Activated naive CD8-positive, alpha-beta T cell treated with anti-CD3 and anti-CD28 coated beads, Interleukin-2, amount 10 ng/mL, durations not matched to agents 7 days and 5 days (primary cell): ENCODE measurements at places on chromosomes 2 and 18. TPM values are rescaled to one million over a fixed set of nuclear protein-coding genes. Genes with fewer than 3 reads are reported as not detected.
A peak's percentile ranks its signal among the peaks of the same experiment; 100 is the strongest.

Gene CTAGE1
- not detected for total RNA-seq

Gene BBS5
- total RNA-seq = 2.8 TPM

Gene GALR1
- total RNA-seq = not detected

Gene FAM124B
- total RNA-seq = 0.17 TPM

Gene FSHR
- total RNA-seq = not detected

Gene SPATA3
- not detected for total RNA-seq

Gene RBM44
- 1.2 TPM for total RNA-seq

DNA sequence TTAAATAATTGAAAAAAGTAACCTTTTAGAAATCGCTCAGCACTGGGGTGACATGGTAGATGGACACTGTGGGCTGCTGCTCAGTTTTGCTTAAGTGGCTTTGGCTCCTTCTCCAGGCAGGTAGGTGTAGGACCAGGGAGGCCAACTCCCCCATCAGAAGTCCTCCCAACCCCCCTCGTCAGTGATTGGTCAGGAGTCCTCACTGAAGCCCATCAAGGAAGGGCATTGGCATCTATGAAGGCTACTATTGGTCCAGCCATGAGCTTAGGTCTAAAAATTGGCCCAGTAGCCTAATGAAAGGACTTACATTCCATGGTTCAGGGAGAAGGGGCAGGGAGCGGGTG lies 34.7 kb downstream of the ST3GAL5 start:
- peak overlapping the region; percentile 99 for H3K27ac ChIP-seq
- H3K4me3 ChIP-seq = peak overlapping the region; percentile 85
- peaks cover 57% of the 10 kb centered on the region for H3K4me1 ChIP-seq
- H3K36me3 ChIP-seq = peaks cover 60% of the 10 kb centered on the region
- no peaks in the 10 kb centered on the region for H3K27me3 ChIP-seq
- no peak for DNase-seq

GRCh38 chr2:206764673-206765241 lies 371 bp downstream of the MDH1B start:
- H3K27ac ChIP-seq = peak overlapping the region; percentile 96
- H3K4me3 ChIP-seq = peak overlapping the region; percentile 94
- H3K27me3 ChIP-seq = no peaks in the 10 kb centered on the region
- H3K4me1 ChIP-seq = peaks cover 20% of the 10 kb centered on the region

DNA sequence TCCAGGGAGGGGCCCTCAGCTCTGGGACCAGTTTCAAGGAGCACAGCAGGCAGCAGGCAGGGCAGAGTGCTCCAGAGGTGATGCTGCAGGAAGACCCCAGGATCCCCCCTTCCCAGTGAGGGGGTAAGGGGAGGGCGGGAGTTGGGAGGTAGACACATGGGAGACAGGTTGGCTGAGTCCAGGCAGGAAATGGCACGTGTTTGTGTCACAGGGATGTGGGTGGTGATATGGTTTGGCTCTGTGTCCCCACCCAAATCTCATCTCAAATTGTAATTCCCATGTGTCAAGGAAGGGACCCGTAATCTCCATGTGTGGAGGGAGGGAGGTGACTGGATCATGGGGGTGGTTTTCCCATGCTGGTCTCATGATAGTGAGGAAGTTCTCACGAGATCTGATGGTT lies 25.2 kb upstream of the OTOS start:
- no peaks in the 10 kb centered on the region for H3K4me1 ChIP-seq
- H3K27me3 ChIP-seq = no peaks in the 10 kb centered on the region
- no peak for DNase-seq
- no peaks in the 10 kb centered on the region for H3K36me3 ChIP-seq
- H3K27ac ChIP-seq = no peak overlapping the region

- DNase-seq = no peak
- no peak overlapping the region for H3K27ac ChIP-seq
- no peak overlapping the region for H3K4me3 ChIP-seq
- no peaks in the 10 kb centered on the region for H3K27me3 ChIP-seq
- H3K36me3 ChIP-seq = no peaks in the 10 kb centered on the region
- no peaks in the 10 kb centered on the region for H3K4me1 ChIP-seq
Observed at GRCh38 chr2:211900000-211900399, 638.6 kb downstream of the ERBB4 start.

- no peaks in the 10 kb centered on the region for H3K27me3 ChIP-seq
- no peak overlapping the region for H3K27ac ChIP-seq
- no peak for DNase-seq
- no peaks in the 10 kb centered on the region for H3K4me1 ChIP-seq
Observed at GRCh38 chr2:184923751-184924150, 325.4 kb downstream of the ZNF804A start.

DNA sequence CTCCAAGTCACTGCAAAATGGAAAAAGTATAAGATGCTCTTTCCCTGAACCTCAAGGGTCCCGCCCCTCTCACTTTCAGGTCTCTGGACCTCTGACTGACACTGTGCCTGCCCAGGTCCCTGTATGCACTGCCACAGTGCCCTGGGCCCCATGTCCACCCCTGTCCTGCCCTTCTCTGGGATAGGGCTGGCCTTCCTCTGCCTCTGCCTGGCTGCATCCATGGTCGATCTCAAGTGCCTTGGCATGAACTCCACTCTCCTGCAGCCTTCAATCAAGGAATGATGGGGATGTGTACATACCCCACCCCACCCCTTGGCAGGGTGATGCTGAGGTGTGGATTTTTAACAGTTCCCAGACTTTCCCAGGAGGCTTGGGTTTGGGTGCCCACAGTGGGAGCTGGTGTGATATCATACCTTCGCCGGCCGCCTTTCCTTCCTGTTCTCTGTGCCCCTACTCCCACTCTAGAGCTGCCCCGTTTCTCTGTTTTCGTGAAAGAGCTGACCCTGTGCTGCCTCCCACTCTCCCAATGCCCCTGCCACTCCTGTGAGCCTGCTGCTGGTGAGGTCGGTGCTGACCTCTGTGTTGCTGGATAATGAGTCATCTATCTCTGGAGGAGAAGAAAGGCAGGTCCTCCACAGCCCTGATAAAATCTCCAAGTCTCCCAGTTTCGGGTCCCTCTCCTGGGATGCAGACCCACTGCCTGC lies 18.9 kb downstream of the PTPN18 start:
- H3K27ac ChIP-seq = peak overlapping the region; percentile 66
- no peak overlapping the region for H3K4me3 ChIP-seq
- H3K27me3 ChIP-seq = peaks cover 4% of the 10 kb centered on the region
- peaks cover 31% of the 10 kb centered on the region for H3K36me3 ChIP-seq
- H3K4me1 ChIP-seq = peaks cover 66% of the 10 kb centered on the region

DNA sequence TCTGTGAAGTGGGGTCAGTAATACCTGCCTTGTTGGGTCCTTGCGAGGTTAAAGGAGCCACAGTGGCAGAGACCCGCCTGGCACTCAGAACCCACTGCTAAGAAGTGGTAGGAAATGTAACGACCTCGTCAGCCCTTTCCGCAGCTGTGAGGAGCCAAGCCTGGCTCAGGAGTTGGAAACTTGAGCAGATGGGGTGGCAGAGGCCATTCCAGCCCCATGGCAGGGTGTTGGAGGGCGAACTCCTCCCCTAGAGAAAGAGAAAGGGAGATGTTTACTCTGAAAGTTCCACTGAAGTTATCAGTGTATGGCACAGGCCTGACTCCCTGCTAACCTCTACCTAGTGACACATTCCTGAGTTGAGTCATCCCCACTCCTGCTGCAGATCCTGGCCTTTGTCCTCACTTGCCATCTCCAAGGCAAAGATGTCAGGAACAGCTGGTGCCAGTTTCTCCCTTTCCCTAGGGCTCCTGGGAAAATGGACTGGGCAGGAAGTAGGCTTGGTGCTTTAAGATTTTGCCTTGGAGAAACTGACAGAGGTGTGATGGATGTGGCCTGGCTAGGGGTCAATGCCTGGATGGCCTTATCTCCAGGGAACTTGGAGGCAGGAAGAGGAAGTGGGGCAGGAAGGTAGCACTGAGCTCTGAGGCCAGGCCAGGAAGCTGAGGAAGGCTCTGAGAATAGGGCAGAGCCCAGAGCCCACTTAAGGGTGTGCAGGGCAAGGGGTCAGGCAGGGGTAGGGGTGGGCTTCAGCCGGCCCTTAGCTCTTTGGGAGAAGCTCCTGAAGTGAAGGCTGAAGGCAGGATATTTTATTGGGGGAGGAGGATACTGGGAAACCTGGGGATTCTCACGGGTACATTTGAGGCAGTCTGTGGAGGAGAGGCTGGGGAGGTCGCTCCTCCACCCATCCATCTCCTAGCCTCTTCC lies 888 bp downstream of the VAMP5 start:
- peaks cover 23% of the 10 kb centered on the region for H3K36me3 ChIP-seq
- peak overlapping the region; percentile 92 for H3K27ac ChIP-seq
- H3K4me1 ChIP-seq = peaks cover 55% of the 10 kb centered on the region
- peak; percentile 59 for DNase-seq
- H3K4me3 ChIP-seq = peak overlapping the region; percentile 97

DNA sequence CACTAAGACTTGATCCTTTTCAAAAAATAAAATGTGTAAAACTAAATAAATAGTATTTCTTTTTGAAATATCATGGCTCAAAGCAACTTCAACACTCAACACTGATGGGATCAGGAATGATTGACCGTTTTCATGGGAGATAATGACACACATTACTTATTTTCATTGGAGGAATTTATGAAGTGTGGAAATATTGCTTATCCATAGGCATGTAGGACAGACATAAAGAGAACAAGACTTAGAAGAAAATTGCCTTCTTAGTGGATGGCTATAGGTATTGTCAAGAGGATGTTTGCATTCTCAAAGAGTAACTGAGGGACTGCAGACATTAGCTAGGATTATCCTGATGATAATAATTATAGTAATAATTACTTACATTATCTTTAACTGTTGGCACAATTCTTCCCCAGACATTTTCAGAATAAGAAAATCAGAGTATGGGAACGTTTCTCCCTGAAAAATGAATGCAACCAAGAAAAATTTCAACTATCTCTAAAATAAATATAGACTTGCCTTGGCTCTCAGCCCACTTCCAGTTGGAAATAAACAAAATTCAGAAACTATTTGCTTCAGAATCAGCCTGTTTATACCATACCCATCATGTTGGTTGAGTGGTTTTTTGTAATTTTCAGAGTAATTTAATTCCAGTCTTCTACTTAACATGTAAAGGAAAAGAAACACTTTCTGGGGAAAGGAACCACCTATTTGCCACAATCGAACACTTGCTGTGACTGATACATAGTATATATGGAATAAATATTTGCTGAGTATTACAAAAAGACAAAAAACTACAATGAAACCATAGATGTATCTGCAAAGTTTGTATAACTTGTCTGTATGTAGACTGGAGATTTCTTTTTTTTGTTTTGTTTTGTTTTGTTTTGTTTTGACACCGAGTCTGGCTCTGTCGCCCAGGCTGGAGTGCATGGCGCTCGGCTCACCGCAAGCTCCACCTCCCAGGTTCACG lies 165.7 kb downstream of the TMX3 start:
- H3K4me1 ChIP-seq = no peaks in the 10 kb centered on the region
- H3K4me3 ChIP-seq = no peak overlapping the region
- H3K27me3 ChIP-seq = peaks cover 2% of the 10 kb centered on the region

DNA sequence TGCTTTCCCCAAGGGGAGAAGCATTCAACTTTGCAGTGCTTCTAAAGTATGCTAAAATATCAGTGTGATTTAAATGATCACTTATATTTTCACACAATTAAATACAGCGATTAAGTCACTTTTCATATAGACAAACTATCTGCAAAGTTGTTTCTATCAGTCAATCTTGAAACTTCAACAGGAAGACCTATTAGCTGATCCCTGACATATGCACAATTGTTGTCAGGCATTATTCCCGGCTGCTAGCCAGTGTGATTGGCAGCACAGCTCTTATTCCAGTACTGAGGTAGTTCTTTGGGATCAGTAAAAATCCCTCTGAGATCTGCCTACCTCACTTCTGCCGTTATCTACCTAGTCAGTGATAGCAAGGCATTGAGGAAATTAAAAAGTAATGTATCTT lies 629.5 kb downstream of the NR4A2 start:
- no peak overlapping the region for H3K4me3 ChIP-seq
- DNase-seq = no peak
- H3K4me1 ChIP-seq = no peaks in the 10 kb centered on the region

DNA sequence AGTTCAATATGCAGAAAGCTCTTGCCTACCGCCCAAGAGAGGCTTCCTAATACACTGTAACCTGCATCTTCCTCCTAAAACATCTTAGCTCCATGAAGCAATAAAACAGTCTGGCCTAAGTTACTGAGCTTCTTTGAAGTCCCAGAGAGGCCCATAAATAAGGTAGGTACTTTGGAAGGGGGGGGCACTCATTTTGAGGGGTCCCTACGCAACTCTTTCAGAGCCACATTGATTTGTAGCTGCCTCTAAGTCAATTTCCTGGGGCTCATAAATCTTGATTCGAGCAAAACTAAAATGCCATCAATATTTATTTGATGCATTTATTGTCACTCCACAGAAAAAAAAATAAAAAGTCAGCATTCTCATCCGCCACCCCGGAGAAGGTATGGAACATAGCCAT lies 60.4 kb upstream of the SIX2 start:
- H3K27me3 ChIP-seq = peaks cover 5% of the 10 kb centered on the region
- no peak overlapping the region for H3K4me3 ChIP-seq
- H3K36me3 ChIP-seq = no peaks in the 10 kb centered on the region
- no peaks in the 10 kb centered on the region for H3K4me1 ChIP-seq
- no peak for DNase-seq
- no peak overlapping the region for H3K27ac ChIP-seq

DNA sequence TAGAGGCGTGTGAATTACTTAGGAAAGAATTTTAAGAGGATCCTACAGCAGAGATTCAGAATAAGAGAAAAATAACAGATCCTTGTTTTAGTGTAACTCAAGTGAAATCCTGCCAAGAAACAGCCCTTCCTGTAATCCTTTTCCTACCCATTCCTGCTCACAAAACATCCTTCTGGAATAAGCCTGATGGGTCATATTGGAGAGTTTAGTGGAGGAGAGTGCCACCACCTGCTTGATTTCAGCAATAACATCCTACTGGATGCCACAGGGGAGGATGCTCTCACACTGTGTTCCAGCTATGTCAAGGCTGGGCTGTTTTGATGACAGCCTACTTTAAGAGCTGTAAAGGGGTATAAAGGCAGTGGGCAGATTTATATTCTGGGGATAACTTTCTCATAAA lies 54.8 kb upstream of the CCDC178 start:
- no peaks in the 10 kb centered on the region for H3K27me3 ChIP-seq
- no peak overlapping the region for H3K4me3 ChIP-seq
- no peak overlapping the region for H3K27ac ChIP-seq
- H3K4me1 ChIP-seq = no peaks in the 10 kb centered on the region
- DNase-seq = no peak

DNA sequence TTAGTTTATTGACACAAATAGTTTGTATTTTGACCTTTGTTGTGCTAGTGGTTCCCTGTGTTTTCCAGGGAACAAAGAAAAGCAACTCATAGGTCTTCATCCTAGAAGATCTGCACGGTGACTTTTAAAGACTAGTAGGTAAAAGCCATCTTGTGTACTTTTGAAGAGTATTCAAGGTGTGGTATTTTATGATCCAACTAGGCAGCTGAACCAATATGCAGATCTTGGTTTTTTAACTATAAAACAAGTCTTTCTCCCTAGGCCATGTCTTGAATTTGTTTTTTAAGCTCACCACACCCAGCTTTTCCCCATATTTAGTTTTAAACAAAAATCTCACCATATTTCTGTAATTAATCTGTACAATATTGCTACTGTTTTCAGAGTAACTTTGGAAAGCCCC lies 30.0 kb upstream of the MYO1B start:
- H3K4me3 ChIP-seq = no peak overlapping the region
- peaks cover 9% of the 10 kb centered on the region for H3K36me3 ChIP-seq
- DNase-seq = no peak
- H3K27me3 ChIP-seq = no peaks in the 10 kb centered on the region
- no peak overlapping the region for H3K27ac ChIP-seq
